ENCODE measurements at places on chromosomes 4 and X.
A peak's percentile ranks its signal among the peaks of the same experiment; 100 is the strongest.

- DNase-seq, result no peak
Observed at GRCh38 chr4:20464381-20464780, 212.7 kb downstream of the SLIT2 start.

DNA sequence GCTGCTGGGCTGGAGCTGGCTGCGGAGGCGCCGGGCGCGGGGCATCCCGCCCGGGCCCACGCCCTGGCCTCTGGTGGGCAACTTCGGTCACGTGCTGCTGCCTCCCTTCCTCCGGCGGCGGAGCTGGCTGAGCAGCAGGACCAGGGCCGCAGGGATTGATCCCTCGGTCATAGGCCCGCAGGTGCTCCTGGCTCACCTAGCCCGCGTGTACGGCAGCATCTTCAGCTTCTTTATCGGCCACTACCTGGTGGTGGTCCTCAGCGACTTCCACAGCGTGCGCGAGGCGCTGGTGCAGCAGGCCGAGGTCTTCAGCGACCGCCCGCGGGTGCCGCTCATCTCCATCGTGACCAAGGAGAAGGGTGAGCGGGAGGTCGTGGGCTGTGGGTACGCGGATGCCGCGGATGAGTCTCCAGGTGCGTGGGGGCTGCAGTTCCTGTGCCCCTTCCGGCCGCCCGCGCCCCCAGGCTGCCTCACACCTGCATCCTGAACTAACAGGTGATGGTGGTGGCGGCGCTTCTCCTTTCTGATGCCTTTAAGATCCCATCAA is 499 bp downstream of the CYP2U1 start:
- no peak for DNase-seq

DNA sequence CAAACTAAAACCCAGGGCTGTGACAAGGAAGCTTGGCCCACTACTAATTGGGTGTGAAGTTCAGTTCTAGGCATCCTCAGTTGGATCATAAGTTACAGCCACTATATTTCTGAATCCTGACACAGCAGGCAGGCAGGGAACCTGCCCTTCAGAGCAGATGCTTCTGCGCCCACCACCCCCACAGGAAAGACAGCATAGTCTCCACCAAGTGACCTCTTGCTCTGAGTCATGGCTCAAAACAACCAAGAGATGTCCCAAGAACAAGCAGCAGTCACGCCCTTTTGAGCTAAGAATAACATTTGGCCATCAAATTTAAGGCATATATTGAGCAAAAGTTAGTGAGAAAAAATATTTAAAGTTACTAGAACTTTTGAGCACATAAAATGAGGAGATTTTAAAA is 170.7 kb upstream of the SMARCAD1 start:
- DNase-seq, result no peak

DNA sequence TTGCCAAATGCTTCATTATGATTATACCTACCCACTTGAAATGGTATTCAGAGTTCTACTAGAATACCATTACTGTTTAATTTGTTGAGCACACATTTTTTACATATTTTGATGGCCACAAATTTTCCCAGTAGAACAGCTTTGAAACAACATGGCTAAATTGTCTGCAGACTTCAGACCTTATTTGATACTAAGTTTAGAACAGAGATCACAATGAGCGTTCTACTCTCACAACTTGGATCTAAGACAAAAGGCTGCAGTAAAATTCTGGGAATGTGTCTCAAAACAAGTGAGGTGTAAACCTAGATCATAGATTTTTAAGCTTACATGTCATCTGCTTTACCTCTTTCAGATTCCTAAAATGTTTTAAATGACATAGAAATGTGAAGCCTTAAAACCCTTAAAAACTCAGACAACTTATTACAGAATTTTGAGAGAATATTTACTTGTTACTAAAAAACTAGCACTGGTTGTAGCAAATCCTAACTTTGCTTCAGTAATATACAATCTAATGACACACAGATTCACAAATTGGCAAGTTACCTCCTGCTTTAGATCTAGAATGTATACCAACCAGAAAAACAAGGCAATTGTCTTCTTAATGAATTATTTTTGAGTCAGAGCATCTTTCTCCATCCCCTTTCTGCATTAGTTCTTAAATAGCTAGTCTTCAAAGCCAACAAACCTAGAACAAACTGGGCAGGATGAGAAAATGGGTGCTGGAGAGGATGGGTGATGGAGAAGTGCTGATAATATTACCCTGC is 243.3 kb downstream of the SLC7A11 start:
- no peak for DNase-seq

- no peak for DNase-seq
Observed at GRCh38 chrX:134572816-134573682, 85.2 kb downstream of the PLAC1 start.

GRCh38 chr4:26157541-26157940 is 163.3 kb upstream of the RBPJ start:
- no peak for DNase-seq

- no peak for DNase-seq
Observed at GRCh38 chr4:169658975-169659715, 38.8 kb downstream of the CLCN3 start.

GRCh38 chr4:102860611-102861324 is 8.0 kb upstream of the CISD2 start:
- no peak for DNase-seq

- DNase-seq, result peak; percentile 69
Observed at GRCh38 chr4:825063-825970, 612 bp downstream of the CPLX1 start.

DNA sequence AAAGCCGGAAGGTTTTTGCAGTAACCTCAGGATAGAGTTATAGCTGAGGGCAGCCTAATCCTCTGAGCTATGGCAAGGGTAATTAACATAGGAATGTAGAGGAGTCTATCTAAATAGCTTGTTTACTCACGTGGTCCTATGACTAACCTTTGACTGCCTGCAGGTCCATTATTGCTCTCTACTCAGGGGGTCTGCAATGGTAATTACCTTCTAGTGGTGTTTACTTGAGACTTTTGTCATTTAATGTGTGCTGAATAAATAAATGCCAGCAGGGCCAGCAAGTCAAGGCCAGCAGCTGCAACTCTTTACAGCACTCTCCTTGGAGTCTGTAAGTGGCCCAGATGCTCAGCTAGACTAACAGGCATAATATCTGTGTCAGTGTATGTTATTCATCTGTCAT is 212.7 kb upstream of the FMR1 start:
- DNase-seq, result no peak

DNA sequence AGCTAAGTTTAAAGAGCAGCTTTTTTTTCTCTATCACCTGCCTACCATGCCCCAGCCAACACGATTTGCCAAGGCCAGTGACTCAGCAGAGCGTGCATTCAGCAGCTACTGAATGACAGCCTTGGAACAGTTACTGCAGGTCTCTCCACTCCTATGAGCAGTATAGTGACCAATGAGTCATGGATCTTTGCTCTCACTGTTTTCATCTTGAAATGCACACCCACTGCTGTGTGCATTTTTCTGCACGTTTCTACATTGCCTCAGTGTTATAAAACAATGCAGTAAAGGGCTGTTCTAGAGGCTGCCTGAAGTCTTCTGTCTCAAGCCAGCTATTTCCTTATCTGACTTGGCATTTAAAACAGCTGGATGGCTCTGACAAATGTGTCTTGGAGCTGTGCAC is 66.0 kb upstream of the C4orf54 start:
- DNase-seq, result no peak

GRCh38 chr4:162360369-162361149 is 196.8 kb upstream of the FSTL5 start:
- DNase-seq, result no peak

DNA sequence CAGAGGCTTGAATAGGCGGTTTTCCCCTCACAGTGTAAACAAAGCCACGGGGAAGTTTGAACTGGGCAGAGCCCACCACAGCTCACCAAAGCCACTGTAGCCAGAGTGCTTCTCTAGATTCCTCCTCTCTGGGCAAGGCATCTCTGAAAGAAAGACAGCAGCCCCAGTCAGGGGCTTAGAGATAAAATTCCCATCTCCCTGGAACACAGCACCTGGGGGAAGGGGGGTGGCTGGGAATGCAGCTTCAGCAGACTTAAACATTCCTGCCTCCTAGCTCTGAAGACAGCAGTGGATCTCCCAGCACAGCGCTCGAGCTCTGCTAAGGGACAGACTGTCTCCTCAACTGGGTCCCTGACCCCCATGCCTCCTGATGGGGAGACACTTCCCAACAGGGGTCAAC is 44.0 kb upstream of the USP38 start:
- DNase-seq, result no peak

DNA sequence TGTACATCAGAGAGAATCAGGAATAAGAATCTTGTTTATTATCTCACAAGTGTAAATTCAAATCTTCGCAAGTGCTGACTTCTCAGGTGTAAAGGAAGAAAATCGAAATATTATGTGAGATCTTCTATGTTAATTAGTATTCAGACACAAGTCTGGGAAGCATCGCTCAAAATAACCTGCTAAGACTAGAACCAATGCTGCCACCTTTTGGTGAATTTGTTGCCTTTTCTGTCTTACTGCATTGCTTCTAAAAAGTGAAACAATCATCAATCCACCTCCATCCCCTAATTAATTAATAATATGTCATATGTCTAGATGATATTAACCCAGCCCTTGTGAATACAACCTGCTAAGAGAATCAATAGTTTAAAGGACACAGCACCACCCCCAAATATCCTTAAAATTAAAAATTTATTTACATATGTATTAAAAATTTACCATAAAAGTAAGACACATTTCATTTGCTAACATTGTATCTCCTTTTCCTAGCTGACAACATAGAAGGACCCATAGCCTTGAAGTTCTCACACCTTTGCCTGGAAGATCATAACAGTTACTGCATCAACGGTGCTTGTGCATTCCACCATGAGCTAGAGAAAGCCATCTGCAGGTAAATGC is 3.5 kb downstream of the EPGN start:
- DNase-seq, result no peak

DNA sequence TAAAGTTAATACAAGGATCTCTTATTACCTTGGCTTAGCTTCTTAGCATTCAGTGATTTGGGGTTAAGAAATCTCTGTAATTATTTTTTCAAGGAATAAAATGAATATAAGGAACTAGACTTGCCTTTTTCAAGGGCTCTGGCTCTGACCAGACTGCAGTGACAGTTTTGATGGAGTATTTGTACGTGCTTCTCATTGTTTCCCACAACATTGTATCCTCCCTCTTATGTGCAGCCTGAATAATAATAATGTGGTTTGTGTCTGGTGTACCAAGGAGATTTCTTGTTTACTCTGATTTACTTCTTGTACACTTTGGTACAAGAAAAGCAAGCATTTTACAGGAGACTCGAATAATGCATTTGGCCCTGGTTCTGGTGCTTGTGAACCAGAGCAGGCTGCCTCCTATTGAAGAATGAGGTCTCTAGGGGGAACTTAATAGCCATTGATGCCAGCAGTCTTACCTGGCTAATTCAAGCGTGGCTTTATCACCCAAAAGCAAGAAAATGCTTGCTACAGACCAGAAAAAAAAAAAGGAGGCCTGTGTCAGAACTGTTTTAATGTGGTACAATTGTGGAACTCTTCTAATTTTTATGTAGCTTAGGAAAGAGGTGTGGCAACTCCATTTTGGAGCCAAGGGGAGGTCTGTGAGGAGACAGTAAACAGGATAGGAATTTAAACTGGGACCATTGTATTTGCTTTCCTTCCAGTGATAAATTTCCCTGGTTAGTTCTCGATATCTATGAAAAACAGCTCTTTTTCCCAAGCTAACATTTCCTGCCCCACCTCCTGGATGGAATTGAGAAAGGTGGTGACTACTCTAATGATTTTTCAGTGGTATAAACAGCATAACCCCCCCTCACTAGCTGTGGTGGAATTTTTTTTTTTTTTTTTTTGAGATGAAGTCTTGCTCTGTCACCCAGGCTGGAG is 5.6 kb downstream of the OTC start:
- no peak for DNase-seq

- DNase-seq, result peak; percentile 37
Observed at GRCh38 chr4:107896158-107896645, 35.1 kb upstream of the CYP2U1 start.

DNA sequence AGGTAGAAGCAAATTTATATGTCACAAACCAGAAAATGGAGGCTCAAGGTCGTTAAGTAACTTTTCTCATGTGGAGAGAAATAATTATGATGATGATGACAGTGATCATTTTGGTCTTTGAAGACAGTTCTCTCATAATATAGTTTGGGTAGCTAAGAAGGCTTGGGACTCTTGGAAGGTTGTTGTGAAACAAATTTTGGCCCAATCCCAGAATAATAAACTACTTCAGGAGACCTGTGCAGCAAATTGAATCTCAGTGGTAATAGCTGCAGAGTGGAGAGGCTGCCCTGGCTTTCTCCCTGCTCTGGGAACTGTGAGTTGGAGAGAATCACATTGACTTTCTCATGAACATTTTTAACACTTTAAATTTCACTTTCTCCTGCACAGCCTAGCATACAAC is 217.2 kb upstream of the BOD1L1 start:
- DNase-seq, result no peak

- no peak for DNase-seq
Observed at GRCh38 chrX:119646515-119646914, 40.3 kb upstream of the NKRF start.

GRCh38 chrX:13295841-13296240 is 24.0 kb downstream of the ATXN3L start:
- no peak for DNase-seq

DNA sequence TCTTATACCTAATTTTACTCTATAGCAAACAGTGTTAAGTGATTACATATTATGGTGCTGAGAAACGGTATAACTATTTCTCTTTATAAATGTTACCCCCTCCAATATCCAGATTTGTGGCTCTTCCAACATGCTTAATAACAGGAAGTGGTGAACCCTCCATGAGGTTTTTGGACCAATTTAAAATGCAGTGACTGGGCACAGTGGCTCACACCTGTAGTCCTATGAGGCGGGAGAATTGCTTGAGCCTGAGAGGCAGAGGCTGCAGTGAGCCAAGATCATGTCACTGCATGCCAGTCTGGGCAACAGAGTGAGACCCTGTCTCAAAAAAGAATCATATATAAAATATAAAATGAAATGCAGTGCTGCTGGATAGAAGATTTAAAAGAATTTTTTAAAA is 137.3 kb downstream of the MGST2 start:
- DNase-seq, result no peak

DNA sequence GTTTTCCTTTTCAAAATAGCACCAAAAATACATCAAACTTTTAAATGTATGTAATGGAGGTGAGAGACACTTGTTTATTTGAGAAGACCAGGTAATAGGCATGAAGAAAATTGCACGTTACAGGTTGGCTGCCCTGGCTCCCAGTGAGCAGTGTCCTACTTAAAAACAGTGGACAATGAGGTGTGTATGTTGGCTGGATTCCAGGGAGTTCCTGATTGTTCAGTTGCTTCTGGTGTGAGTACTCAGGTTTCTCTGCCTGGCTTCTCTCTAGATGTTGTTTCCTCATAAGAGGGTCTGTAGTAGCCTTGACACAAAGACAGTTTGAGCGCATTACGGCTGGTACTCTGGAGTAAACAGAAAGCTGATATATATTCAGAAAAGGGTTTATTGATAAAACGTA is 29.4 kb downstream of the SNX25 start:
- no peak for DNase-seq

GRCh38 chr4:3441501-3442459 is at the start of gene HGFAC:
Gene HGFAC (plus strand): TSS chr4:3441968. CDS start chr4:3442002, 34 bp downstream.
- DNase-seq, result no peak

- DNase-seq, result no peak
Observed at GRCh38 chr4:185004562-185005218, 13.6 kb upstream of the HELT start.

GRCh38 chrX:150408561-150408960 is 45.4 kb downstream of the MAMLD1 start:
- DNase-seq, result no peak

All from T47D (cell line).